Myocyte (in vitro differentiated cells): ENCODE measurements at places on chromosomes 6 and 20. TPM values are rescaled to one million over a fixed set of nuclear protein-coding genes. Genes with fewer than 3 reads are reported as not detected.

- no peak for DNase-seq
These were observed 87.0 kb downstream of the SGK1 start for GRCh38 chr6:134230940-134231339.

GRCh38 chr6:106380407-106380806 is 19.9 kb downstream of the CRYBG1 start:
- no peak for DNase-seq

The SPEF1 gene
- total RNA-seq = 0.11 TPM in 1 of 2 replicates, not detected in the other

The BPIFA3 gene
- not detected in 2 replicates for total RNA-seq
